Pulmonary artery endothelial cell (primary cell): ENCODE measurements at places on chromosomes 2 and 18. TPM values are rescaled to one million over a fixed set of nuclear protein-coding genes. Genes with fewer than 3 reads are reported as not detected.

The CHN1 gene
- 17.3 and 17.7 TPM in 2 replicates for total RNA-seq

The HS6ST1 gene
- 13.3 and 25.6 TPM in 2 replicates for total RNA-seq

The MC2R gene
- total RNA-seq, result not detected in 2 replicates

The FSHR gene
- total RNA-seq, result not detected in 2 replicates

The ANKRD30BL gene
- total RNA-seq, result not detected in 2 replicates

The HSBP1L1 gene
- total RNA-seq, result 1.4 and 1.7 TPM in 2 replicates

The GCA gene
- 18.6 and 19.1 TPM in 2 replicates for total RNA-seq

The POTEI gene
- total RNA-seq, result 0.07 TPM in 2 replicates

The GALNT13 gene
- total RNA-seq, result 0.39 and 0.46 TPM in 2 replicates

The TUBB8B gene
- not detected in 2 replicates for total RNA-seq

The FAM210A gene
- 27.0 and 31.6 TPM in 2 replicates for total RNA-seq

The CREB1 gene
- total RNA-seq, result 41.1 and 63.7 TPM in 2 replicates

The TTR gene
- not detected in 2 replicates for total RNA-seq

The UGT1A3 gene
- total RNA-seq, result not detected in 2 replicates

The CPLX4 gene
- total RNA-seq, result not detected in 2 replicates

The UGT1A8 gene
- total RNA-seq, result not detected in 2 replicates

The FHOD3 gene
- 0.07 TPM in 2 replicates for total RNA-seq

The HOXD8 gene
- not detected in 2 replicates for total RNA-seq
